Stimulated activated CD4-positive, alpha-beta T cell treated with anti-CD3 and anti-CD28 coated beads, Interleukin-4, amount 100 ng/mL, for 4 hours (primary cell): ENCODE measurements at places on chromosomes 13 and 19.

DNA sequence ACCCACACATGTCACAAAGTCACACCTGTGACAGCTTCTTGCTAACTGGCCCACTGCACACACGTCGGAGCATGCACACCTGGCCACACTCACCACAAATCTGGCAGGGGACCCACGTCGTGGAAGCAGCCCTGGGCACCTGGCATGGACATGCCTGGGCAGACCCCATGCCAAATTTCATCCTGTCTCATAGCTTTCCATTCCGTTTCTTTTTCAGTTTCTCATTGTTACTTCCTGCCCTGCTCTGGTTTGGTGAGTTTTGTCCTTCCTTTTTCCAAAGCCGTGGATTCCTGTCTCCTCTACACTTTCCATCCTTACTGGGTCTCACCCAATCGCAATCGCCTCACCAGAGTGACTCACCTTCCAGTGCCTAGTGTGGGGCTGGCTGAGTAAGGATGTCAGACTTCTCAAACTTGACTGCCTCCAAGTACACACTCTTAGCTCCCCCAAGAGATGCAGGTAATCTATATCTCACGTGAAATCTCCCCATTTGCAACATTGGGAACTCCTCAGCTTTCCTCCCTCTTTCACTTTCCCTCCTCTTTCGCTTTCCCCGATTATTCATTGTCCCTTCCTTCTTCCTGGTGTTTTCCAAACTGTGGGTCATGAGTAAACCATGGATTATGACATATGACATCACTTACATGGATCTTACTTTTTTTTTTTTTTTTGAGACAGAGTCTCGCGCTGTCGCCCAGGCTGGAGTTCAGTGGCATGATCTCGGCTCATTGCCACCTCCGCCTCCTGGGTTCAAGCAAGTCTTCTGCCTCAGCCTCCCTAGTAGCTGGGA lies 1.6 kb upstream of the BBC3 start:
- no peak for DNase-seq

DNA sequence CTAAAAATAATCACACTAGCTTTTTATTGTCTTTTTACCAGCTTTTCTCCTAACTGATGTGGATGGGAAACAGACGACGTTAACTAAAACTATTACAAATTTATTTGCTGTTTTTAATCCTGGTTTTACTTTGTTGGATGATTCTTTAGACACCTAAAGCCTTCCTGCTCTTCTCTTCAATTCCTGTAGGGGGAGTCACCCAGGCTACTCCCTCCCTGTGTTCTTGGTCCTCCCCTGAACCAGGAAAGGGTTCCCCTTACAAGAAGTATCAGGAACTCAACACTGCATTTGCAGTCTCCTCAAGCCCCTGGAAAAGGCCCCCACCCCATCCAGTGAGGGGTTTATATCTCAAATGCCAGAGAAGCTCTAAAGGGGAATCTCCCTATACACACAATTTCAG lies 206.1 kb downstream of the SUCLA2 start:
- DNase-seq: no peak

- peak; percentile 89 for DNase-seq
These were observed at the start of gene NDUFA13 for GRCh38 chr19:19515642-19516519. NDUFA13 (plus strand) TSS chr19:19516225; CDS start chr19:19516239, 14 bp downstream.

- no peak for DNase-seq
These were observed 98.0 kb downstream of the GADD45B start for GRCh38 chr19:2573916-2574315.

- DNase-seq: no peak
These were observed 47.8 kb downstream of the UBL3 start for GRCh38 chr13:29802621-29803020.

DNA sequence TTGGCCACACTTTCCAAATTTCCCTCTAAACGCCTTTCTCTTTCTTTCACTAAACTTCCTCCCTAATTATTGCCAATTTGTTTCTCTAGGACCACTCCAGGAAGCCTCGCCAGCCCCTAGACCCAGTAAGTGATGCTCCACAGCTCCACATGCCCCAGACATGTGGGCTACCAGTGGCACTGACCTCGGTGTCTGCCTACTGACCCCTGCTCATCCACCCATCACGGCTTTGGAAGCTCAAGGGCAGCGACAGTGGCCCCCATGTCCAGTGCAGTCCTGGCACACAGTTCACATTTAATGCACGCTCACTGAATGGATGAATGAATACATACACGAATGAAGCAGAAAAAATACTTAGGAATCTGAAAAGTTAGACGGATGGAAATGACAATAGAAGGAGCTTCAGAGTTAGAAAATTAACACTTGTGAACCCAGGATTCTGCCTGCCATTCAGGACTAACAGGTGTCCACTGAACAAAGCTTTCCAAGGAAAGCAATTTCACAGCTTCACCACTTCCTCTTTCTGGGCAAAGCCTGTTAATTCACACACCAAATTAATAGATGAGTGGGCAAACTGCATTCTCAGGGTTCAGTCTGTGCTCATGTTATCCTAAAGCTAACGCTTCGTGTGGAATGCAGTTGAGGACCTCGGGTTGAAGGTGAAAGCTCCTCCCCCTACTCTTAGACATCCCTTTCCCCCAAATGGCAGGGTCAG lies 50.9 kb downstream of the CCDC70 start:
- no peak for DNase-seq

- DNase-seq: no peak
These were observed 904.2 kb upstream of the MIR17HG start for GRCh38 chr13:90443268-90443667.

DNA sequence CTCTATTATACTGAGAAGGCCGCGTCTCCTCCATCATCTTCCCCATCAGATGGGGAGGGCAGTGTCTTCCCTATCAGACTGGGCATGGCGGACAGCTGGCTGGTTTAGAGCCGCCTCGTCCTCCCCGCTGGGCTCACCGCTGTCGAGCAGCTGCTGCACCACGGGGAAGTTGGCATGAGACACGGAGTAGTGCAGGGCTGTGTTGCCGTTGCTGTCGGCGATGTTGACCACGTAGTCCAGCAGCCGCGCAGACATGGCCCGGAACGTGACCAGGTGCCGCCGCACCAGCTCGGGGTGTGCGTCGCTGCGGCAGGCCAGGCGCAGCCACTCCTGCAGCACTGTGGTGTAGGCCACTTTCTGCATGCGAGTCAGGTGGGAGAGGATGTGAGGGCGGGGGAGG lies 18.8 kb upstream of the SPC24 start:
- DNase-seq: no peak

- no peak for DNase-seq
These were observed 22.6 kb downstream of the NLRP4 start for GRCh38 chr19:55858969-55859368.
